ENCODE measurements at places on chromosomes 6 and 20.

GRCh38 chr6:161434921-161435747, 161.3 kb upstream of the AGPAT4 start:
- DNase-seq = no peak

- peak; percentile 43 for DNase-seq
Measured at GRCh38 chr6:153023977-153024708, 21.6 kb upstream of the MTRF1L start.

- DNase-seq = no peak
Measured at GRCh38 chr6:137707038-137707589, 159.9 kb upstream of the TNFAIP3 start.

DNA sequence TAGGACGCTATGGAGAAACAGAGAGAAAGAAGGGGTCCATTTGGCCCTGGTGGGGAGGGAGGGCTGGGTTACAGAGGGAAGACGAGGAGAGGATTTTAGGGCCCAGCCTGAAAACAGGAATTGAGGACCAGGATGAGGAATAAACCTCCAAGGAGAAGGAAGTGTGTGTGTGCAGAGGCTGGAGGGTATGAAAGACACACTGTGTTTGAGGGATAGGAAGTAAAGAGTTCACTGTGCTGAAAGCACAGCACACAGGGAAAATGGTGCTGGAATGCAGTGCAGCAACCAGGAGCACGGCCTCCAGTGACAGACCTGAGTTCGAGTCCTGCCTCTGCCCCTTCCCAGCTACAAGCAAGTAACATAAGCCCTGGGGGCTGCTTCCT, 7.8 kb downstream of the MBOAT1 start:
- no peak for DNase-seq

DNA sequence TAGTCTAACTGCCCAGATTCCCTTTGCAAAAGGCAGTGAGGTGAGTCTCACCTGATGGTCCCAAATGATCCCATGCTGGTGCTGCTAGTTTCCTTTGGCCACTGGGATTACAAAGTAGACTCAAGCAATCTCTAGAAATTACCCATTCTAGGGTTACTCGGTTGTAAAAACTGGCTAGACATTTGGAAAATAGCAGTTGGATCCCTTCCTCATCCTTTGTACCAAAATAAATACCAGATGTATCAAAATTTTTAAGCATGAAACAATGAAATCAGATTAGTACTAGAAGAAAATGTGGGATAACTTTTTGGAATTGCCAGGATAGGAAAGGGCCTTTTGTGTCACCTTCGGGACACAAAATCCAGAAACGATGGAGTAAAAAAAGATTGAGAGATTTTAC, 112.9 kb upstream of the TOP1 start:
- no peak for DNase-seq

DNA sequence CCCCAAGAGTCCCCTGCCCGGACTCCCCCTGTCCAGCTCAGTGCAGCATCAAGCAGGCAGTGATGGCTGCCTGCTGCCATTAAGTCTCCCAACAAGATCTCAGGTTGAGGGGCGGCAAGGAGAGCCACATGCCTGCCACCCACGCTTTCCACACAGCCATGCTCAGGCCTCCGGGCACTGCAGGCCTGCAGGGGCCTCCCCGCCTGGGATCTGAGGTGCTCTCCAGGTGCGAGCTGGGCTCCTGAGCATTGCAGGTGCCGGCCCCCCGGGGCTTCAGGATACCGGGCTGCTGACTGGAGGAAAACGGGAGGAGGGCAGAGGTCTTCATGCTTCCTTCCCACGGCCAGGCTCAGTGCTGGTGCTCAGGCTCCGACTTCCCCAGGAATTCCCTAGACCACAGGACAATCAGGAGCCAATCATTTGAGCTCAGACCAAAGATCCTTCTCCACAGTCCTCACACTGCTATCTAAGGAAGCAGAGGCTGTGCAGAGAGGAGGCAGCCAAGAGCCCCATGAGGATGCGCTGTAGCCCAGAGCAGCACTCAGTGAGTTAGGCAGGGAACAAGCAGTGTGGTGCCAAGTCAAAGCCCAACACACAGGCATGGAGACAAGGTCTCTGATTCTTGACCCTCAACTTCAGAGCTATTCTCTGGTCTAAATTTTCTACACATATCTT, 52.7 kb downstream of the PYGB start:
- no peak for DNase-seq

- DNase-seq = no peak
Measured at GRCh38 chr6:84417260-84417659, 189.8 kb upstream of the CEP162 start.

GRCh38 chr6:98566126-98566525, 268.2 kb upstream of the POU3F2 start:
- DNase-seq = no peak

- no peak for DNase-seq
Measured at GRCh38 chr6:40280231-40280630, 306.9 kb downstream of the LRFN2 start.

DNA sequence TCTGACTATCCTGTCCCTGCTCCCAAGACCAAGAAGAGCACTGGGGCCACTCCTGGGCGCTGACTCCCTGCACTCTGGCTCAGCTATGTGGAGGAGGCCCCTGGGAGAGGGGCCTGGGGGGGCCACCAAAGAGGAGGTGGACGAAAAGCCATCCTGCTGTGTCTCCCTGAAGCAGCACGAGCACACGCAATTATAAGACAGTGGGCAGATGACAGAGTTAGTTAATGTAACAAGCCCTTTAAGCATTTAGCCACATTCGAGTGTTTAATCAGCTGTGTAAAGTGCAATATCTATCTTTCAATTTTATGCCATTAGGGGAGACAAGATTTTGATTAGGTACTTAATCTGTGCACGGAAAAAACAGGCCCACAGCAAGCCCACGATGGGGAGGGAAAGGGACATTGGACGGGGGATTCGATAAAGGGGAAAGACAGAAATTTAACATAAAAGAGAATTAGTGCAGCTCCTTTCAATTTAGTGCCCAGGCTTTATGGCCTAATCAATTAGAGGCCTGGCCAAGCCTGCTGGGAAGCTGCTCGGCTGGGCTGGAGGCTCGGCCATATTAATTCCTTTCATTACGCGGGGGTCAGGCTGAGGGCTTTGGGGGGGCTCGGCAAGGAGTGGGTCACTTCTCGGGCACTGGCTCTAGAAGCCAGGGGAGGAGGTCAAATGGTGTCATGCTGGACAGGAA, 286.2 kb downstream of the DHX35 start:
- no peak for DNase-seq

- DNase-seq = no peak
Measured at GRCh38 chr6:10585209-10585845, 64.2 kb downstream of the GCNT2 start.

DNA sequence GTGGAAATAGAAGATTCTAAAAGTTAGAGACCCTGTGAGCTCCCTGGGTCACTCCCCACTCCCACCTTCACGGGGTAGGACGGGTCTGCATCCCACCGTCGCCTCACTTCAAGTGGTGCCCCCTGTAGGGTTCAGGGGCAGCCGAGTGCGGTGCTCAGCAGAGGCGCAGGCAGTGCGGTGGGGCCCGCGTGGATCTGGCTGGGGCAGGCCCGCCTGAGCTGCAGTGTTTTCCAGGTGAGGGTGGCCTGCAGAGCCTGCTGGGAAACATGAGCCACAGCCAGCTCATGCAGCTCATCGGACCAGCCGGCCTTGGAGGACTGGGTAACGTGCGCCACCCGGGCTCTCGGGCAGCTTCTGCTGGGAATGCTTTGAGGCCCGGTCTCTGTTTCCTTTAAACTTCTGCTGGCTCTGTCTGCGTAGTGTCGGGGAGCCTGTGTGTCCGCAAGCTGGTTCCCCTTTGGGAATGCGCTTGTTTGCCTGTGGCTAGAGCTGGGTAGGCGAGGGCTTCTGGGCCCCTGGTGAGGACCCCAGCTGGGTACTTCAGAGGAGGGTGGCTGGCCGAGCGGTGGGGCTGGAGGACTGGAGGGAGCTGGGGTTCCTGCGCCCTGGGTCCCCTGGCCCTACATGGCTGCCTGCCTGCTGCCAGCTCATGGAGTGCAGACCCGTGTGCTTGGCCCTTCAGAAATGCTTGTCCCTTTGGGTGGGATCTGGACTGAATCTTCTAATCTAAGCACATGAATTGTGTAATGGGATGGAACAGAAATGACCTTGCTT, 3.8 kb downstream of the ADRM1 start:
- DNase-seq = no peak

DNA sequence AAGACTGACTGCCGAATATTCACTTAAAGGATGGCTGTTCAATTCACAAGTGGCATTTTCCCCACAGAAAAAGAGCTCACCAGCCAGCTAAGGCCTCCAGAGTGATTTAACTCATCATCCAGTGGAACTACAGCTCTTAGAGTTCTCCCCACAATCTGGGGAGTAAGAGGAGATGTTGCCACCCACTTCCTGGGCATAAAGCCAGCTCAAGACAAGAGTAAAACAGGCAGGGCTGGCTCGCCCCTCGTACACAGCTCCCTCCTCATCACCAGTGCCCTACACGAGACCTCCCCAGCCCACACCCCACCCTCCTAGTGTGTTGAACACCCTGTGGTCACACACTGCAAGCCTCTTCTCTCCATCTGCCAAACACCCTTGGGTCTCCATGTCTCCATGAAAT, 47.2 kb upstream of the IPCEF1 start:
- DNase-seq = no peak

GRCh38 chr6:101208152-101208551, 185.4 kb upstream of the GRIK2 start:
- DNase-seq = no peak

- peak; percentile 48 for DNase-seq
Measured at GRCh38 chr20:36461600-36462439, 79.5 kb upstream of the MYL9 start.

DNA sequence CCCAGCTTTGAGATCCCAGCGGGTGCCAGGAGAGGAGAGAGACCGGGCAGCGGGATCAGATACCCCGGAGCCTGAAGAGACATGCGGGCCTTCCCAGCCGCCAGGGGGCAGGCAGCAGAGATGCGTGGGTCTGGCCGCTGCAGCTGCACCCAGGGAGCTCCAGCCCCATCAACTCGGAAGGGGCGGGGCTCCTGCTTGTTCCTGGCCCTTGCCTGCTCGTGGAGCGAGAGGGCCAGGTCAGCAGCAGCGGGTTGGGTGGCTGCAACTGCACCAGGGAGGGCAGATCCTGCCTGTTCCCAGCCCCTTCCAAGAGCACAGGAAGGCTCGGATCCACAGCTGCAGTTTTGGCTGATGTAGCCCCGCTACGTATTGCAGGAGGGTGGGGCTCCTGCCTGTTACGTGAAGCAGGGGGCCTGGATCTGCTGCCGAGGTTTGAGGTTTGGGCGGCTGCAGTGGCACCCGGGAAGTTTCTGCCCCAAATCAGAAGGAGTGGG, 532.8 kb downstream of the RFPL4B start:
- DNase-seq = peak; percentile 50

GRCh38 chr6:145112711-145113148, 622.6 kb downstream of the EPM2A start:
- DNase-seq = no peak

DNA sequence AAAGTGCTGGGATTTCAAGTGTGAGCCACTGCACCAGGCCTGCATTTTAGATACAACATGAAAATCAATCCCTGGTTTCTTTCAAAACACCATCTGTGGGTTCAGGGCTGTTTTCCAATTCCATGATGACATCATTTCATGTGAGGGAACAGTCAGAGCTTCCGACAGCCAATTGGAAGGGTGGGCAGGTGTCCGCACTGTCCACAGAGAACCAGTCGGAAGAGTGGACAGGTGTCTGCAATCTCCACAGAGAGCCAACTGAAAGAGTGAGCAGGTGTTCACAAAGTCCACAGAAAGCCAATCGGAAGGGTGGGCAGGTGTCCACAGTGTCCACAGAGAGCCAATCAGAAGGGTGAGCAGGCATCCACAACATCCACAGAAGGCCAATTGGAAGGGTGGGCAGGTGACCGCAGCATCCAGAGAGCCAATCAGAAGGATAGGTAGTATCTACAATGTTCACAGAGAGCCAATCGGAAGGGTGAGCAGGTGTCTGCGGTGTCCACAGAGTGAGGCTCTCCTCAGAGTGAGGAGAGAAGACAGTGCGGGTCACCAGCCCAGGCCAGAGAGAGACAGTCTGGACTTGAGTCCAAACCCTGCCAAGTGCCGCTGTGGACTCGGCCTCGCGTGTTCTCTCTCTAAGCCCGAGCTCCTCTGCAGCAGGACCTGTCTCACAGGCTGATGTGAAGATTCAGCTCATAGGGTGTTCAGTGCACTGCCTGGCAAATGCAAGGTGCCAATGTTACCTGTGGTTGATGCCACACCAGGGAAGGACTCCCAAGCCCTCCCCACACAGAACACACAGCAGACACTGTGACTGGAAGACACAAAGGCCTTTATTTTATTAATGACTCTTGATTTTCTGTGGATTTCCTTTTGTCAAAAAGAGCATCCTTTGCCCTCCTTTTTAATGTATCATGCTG, 57.3 kb downstream of the DLL1 start:
- DNase-seq = no peak

GRCh38 chr6:84414531-84414930, 187.1 kb upstream of the CEP162 start:
- no peak for DNase-seq

- DNase-seq = no peak
Measured at GRCh38 chr6:56510984-56511531, 131.6 kb downstream of the DST start.

- DNase-seq = peak; percentile 99
Measured at GRCh38 chr20:49384437-49385434, 97.7 kb downstream of the KCNB1 start.

- no peak for DNase-seq
Measured at GRCh38 chr6:2178125-2178524, 67.3 kb downstream of the GMDS start.

GRCh38 chr6:116922853-116923548, 46.0 kb downstream of the RFX6 start:
- DNase-seq = no peak

DNA sequence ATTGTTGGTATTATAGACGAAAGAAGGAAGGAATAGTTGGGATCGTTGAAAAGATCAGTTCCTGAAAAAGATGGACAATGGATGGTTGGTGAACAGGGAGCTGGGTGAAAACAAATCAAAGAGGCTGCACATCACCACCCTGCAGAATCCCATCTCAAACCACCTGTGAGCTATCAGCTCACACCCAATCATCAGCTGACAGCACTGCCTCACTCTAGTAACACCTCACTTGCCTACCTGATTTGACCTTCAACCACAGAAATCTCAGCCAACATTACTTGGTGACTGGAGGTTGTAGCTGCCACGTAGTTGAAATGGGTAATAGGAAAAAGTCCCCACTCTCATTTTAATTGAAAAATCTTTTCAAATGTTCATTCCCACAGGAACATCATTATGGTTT, 101.8 kb upstream of the DST start:
- DNase-seq = no peak

GRCh38 chr20:60244373-60245146, 286.3 kb downstream of the CDH26 start:
- DNase-seq = no peak

- DNase-seq = no peak
Measured at GRCh38 chr6:6439778-6440177, 119.3 kb upstream of the F13A1 start.

DNA sequence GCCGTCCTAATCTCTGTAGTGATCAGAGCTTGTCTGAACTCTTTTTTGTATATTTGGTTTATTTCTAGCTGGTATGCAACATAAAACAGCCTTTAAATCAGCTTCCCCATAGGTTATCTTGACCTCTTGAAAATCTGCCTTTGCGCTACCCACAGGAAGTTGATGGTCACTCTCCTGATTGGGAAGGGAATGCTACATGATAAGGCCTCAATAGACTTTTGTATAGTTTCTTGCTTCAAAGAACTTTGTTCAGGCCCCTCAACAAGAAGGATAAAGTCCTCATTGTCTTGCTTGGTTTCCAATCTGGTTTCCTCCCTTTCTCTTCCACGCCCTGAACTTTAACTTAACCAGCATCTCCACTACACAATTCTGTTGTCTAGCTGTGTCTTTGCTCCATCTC, 95.4 kb upstream of the TENT5A start:
- DNase-seq = no peak

- peak; percentile 88 for DNase-seq
Measured at GRCh38 chr6:33794910-33795623, 6.1 kb upstream of the LEMD2 start.

Data from WERI-Rb-1 (cell line).